Cerebellum (tissue), 4 donors: ENCODE measurements at places on chromosomes 16 and 17.

DNA sequence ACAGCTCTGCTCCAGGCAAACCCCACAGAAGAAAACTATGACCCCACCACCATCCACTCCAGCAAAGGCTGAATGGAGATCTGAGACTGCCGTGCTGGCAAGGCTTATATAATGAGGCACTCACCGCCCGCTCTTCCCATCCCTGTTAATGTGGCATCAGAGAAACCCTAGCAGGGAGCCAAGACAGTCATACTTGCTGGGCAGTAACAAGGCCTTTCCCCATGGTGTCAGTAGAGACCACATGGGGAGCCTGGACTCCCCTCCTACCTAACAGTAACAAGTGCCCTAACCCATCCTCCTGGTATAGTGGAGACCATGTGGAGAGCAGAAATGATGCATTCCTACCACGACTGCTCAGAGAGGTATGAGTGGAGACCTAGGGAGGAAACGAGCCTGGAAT, 235.2 kb downstream of the C16orf78 start:
- DNase-seq: no peak

DNA sequence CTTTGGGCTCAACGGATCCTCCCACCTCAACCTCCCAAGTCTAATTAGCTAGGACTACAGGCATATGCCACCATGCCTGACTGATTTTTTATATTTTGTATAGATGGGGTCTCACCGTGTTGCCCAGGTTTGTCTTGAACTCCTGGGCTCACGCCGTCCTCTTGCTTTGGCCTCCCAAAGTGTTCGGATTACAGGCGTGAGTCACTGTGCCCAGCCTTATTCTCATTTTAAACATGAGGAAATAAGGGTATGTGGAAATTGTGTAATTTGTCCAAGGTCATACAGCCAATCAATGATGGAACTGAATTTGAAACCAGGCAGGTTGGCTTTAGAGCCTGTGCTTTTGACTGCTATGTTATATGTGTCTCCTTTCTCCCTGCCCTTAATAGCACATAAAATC, 27.4 kb upstream of the AQP8 start:
- DNase-seq: no peak

GRCh38 chr17:13297183-13297582, 279.4 kb upstream of the ELAC2 start:
- DNase-seq: no peak

- DNase-seq: no peak
Observed at GRCh38 chr16:24834459-24835335, 11.1 kb upstream of the SLC5A11 start.

DNA sequence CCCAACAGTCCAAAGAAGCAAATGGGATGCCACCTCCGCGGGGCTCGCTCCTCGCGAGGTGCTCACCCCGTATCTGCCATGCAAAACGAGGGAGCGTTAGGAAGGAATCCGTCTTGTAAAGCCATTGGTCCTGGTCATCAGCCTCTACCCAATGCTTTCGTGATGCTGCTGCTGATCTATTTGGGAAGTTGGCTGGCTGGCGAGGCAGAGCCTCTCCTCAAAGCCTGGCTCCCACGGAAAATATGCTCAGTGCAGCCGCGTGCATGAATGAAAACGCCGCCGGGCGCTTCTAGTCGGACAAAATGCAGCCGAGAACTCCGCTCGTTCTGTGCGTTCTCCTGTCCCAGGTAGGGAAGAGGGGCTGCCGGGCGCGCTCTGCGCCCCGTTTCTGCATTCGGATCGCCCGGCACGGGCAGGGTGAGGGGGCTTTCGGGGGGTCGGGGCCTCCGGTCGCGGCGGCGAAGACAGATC, at the start of gene CDH13:
Gene CDH13 (plus strand): TSS at position 179 of the 471 bp plus-strand sequence.
- DNase-seq: peak; percentile 8

DNA sequence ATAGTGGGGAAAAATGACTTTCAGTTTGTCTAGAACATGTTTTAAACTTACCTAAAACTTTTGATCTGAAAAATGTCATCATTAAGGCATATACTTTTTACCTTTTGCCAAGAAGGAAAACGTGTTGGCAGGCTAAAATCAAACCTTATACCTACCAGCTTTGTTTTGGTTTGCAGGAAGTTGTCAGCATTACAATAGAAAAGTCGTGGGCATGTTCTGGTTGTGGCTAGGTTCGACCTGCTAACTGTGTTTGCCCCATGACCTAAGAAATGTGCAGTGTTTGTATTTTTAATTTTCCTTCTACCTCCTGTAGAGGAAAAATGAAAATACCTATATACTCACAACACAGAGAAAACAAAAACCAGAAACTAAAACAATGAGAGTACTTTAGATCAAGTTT, 13.0 kb downstream of the SKAP1 start:
- DNase-seq: no peak

DNA sequence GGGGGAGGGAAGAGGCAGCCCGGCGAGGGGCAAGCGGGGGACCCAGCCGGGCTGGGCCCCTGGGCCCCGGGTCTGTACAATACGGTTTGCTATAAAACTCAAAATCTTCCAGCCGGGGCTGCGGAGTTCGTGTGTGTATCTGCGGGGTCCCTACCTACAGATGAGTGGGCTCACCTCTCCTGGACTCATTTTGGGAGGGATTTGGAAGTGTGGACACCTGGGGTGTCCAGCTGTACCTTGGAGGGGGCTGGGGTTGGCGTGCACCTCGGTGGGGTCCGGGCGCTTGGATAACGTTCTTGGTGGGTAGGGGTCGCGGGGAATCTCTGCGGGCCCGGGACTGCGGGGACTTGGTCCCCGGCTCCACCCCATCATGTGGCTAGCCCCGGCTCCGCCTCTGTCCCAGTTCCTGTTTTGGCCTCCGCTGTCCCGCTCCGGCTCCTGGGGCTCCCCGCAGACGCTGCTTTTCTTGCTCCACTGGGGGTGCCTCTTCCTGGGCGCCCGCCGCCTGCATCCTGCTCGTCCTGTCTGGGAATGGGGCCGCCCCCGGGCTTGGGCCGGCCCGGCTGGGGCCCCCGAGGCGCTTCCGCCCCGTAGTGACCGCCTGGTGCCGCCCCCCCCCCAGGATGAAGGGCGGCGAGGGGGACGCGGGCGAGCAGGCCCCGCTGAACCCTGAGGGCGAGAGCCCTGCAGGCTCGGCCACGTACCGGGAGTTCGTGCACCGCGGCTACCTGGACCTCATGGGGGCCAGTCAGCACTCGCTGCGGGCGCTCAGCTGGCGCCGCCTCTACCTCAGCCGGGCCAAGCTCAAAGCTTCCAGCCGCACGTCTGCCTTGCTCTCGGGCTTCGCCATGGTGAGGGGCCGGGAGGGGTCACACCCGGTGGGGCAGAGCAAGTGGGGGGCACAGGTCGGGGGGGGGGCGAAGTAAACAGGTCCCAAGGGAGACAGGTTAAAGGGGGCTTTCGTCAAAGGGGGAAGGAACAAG, at the start of gene ORAI3:
Gene ORAI3 (plus strand): TSS at position 402 of the 983 bp plus-strand sequence. CDS start 222 bp downstream, at position 624.
- DNase-seq: peak; percentile 70

DNA sequence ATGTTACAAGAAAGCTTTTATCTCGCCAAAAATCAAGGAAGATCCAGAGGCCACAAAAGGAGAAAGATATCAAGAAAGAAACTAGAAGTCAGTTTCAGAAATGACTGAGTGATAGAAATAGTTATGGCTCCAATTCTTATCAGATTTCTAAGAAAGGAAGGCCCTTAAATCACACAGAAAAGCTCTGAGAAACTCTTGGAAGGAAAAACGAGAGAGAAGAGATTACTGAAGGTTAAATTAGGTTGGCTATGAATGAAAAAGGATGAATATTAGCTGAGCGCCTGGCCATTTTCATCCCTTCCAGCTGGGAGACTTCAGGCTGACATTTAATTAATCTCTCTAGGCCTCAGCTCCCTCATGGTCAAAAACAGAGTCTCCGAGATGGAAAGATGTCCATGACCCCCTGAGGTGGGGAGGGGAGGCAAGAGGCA, 72.3 kb downstream of the CYTH1 start:
- DNase-seq: no peak

GRCh38 chr17:30187573-30187972, 47.9 kb downstream of the SLC6A4 start:
- DNase-seq: no peak

DNA sequence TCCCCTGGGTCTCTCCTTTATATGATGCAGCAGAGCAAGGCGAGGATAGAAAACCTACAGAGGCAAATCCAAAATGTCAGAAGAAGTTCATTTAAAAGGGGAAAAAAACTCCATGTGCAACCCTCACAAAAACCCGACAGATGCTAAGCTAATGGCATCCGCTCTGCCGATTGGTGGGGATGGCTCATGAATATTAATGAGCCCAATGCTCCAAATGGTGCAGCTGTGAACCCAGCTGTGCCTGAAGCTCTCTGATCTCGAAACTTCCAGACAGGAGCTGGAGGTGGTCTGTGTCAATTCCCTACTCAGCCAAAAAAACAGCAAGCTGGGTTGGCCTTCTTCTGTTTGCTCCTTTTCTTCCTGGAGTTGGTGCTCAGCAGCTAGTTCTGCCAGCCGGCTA, 15.5 kb downstream of the SNX11 start:
- DNase-seq: no peak

- no peak for DNase-seq
Observed at GRCh38 chr16:86042996-86043725, 144.2 kb downstream of the IRF8 start.

DNA sequence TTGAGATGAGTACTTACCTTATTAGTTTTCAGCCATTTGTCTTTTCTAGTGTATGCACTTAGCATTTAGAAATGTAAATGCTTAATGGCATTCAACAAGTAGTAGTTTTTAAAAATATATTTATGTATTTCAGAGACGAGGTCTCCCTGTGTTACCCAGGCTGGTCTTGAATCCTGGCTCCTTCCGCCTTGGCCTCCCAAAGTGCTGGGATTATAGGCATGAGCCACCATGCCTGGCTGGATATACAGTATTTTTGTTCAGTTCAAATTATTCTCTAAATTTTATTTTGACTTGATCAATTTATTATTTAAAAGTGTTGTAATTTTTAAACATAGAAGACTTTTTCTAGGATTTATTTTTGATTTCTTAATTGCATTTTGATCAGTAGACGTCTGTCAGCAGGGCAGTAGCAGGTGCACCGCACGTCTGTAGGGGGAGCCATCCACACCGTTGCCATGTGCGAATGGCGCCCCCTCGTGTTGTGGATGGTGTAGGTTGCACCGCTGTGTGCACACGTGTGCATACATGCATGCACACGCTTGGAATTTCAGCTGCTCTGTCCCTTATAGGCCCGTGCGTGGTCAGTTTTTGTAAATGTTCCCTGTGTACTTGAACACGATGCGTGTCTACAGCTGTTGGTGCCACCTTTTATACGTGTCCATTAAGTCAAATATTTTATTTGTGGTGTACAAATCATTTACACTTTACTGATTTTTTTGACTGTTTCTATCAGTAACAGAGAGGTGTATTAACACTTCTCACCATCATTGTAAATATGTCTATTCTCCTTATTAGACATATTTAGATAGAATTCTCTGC, 30.6 kb downstream of the RPTOR start:
- peak; percentile 70 for DNase-seq

GRCh38 chr16:1535391-1536291, 2.2 kb downstream of the TMEM204 start:
- DNase-seq: no peak

GRCh38 chr17:45106096-45106495, 26.2 kb downstream of the PLCD3 start:
- DNase-seq: no peak

DNA sequence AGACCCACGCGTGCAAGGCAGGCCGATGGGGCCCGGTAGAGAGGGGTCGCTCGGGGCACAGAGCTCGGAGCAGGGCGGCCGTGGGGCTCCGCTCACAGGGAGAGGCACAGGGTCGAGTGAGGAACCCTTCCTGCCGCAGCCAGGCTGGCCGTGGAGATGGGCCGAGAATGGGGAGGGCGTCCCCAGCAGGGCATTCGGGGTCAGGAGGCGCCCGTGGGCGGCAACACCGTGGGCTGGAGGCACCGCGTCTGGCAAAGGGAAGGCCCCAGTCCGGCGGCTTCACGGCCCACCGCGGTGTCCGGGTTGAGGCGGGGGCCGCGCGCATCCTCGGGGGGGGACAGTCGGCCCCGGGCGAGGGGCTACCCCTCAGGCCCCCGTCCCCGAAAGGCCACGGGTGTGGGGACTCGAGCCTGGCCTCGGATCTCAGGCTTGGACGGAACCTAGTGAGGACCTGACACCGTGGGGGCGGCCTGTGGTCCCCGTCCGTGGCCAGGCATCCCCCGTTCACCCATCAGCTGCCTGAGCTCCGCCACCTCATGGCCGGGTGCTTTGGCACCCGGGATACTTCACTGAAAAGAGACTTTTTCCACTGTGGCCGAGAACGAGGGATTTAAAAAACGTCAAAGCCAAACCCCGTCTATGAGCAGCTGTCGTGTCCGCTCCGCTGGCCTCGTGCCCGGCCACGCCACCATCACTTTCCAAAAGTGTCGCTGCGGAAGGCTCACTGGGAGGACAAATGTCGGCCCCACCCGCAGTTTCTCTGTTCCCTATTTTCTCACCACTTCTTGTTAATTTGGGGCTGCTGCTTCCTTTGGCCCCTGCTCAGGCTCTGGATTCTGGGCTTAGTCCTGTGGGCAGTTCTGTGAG, 73.6 kb downstream of the METRNL start:
- DNase-seq: peak; percentile 65

DNA sequence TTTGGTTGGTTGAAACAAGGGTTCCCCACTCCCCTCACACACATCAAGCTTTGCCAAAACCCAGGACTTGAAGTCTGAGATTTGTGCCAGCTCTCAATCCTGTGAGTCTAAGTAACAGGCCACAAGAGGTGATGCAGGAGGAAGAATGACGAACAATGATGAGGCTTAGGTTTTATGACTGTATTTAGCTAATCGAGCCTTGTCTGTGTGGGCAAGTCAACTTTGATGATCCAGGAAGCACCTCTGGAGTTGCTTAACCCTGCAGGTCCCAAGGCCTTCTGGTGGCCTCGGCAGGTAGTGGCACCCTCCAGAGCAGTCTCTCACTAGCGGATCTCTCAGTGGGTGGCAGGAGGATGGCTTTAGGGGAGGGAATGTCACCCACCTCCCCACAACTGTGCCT, 28.7 kb downstream of the CDK5RAP3 start:
- no peak for DNase-seq

- no peak for DNase-seq
Observed at GRCh38 chr17:77327181-77327565, 186.4 kb downstream of the SEC14L1 start.

- no peak for DNase-seq
Observed at GRCh38 chr17:40779181-40779909, 3.0 kb downstream of the KRT27 start.

GRCh38 chr17:13441873-13442272, 159.9 kb downstream of the HS3ST3A1 start:
- DNase-seq: no peak

GRCh38 chr16:81374550-81374949, 59.8 kb downstream of the GAN start:
- DNase-seq: no peak

- no peak for DNase-seq
Observed at GRCh38 chr17:29677221-29677791, 54.6 kb upstream of the CORO6 start.

- peak; percentile 86 for DNase-seq
Observed at GRCh38 chr16:89909777-89910716, 8.6 kb upstream of the MC1R start.

- DNase-seq: no peak
Observed at GRCh38 chr16:89319886-89320781, 102.6 kb downstream of the ZNF778 start.

- DNase-seq: no peak
Observed at GRCh38 chr17:73693071-73693470, 48.8 kb upstream of the SDK2 start.

- no peak for DNase-seq
Observed at GRCh38 chr16:78439646-78440045, 340.2 kb downstream of the WWOX start.

GRCh38 chr16:87131061-87131995, 185.9 kb downstream of the C16orf95 start:
- no peak for DNase-seq

GRCh38 chr17:81044764-81045589, 10.0 kb downstream of the BAIAP2 start:
- peak; percentile 74 for DNase-seq
